Activated CD4-positive, alpha-beta T cell treated with anti-CD3 and anti-CD28 coated beads, Interleukin-2, amount 50 U/mL, for 1 hour (primary cell): ENCODE measurements at places on chromosomes 5 and 9.

- DNase-seq = no peak
Observed at GRCh38 chr9:5446451-5447236, 3.7 kb upstream of the CD274 start.

GRCh38 chr9:137296670-137297664 is 5.1 kb downstream of the NRARP start:
- DNase-seq = no peak

DNA sequence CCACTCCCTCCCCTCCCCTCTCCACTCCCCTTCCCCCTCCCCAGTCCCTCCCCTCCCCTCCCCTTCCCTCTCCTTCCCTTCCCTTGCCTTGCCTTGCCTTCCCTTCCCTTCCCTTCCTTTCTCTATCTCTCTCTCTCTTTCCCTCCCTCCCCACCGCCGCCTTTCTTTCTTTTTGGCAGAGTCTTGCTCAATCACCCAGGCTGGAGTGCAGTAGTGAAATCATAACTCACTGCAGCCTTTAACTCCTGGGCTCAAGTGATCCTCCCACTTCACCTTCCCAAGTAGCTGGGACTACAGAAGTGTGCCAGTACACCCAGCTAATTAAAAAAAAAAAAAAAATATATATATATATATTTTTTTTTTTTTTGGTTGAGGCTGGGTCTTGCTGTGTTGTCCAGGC is 45.5 kb downstream of the IL31RA start:
- no peak for DNase-seq

DNA sequence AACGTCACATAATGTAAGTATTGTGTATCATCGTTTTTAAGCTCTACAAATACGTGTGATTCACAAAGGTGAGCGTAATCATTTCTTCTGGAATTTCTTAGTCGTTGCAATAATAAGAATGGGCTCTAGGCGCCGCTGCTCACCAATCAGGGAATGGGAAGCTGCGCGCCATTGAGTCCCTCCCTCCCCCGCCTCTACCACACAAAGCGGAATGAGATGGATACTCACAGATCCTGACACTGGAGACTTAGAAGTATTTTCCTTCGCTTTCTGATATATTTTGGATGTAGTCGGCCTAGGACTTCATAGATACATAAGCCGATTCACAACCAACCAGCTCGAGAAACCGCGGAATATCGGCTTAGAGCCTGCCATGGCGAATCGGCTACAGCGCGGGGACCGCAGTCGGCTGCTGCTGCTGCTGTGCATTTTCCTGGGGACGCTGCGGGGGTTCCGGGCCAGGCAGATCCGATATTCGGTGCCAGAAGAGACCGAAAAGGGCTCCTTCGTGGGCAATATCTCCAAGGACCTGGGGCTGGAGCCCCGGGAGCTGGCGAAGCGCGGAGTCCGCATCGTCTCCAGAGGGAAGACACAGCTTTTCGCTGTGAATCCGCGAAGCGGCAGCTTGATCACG is at the start of gene PCDHGA11:
TSS of gene PCDHGA11 (plus strand) at position 197 of the 634 bp plus-strand sequence. CDS start at position 374, 177 bp downstream.
- peak; percentile 19 for DNase-seq

DNA sequence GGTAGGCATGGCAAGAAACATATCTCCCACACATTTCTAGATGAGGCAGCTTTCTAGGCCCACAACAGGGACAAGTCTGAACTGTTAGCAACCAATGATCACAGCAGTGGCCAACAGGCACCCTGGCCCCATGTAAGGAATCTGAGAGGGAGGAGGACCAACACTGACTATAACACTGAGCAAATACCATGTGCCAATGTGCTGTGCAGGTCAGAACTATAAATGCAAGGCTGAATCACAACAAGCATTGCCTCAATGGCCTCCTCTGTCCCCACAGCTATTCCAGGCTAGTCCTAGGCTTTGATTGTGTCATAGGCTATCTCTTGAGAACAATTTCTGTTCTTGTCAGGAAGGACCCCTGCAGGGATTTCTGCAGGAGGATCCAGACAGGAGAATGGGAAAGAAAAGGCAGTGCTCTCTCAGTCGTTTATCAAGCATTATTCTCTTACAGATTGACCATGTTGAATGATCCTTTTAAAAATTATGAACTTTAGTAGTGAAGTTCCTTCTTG is 221.2 kb downstream of the TLE1 start:
- DNase-seq = no peak

- no peak for DNase-seq
Observed at GRCh38 chr5:156479849-156480248, 152.9 kb downstream of the SGCD start.

DNA sequence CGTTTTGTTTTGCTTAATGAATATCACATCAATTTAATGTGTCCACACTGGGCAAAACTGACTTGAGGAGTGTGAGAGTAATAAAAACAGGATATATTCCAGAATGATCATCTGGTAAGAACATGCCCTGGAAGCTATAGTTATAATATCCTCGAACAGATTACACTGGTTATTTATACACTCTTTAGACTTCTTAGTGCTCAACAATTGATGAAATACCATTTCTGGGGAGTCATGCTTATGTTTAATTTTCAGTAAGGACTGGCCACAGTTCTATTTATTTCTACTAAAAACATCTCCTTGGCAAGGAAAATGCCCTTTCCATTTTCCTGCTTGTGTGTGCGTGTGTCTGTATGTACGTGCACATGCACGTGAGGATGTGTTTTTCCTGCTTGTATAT is 205.0 kb downstream of the TRIO start:
- no peak for DNase-seq

- DNase-seq = no peak
Observed at GRCh38 chr5:97550164-97550563, 367.1 kb upstream of the RIOK2 start.

- DNase-seq = no peak
Observed at GRCh38 chr9:12774861-12775678, at the start of gene LURAP1L. Gene LURAP1L (plus strand): TSS chr9:12775020. CDS start chr9:12775716, 696 bp downstream.

- DNase-seq = no peak
Observed at GRCh38 chr5:568061-568781, 43.9 kb upstream of the CEP72 start.

- no peak for DNase-seq
Observed at GRCh38 chr9:130140706-130141105, 31.5 kb upstream of the NCS1 start.

GRCh38 chr5:44538797-44539601 is 149.8 kb upstream of the FGF10 start:
- DNase-seq = no peak

DNA sequence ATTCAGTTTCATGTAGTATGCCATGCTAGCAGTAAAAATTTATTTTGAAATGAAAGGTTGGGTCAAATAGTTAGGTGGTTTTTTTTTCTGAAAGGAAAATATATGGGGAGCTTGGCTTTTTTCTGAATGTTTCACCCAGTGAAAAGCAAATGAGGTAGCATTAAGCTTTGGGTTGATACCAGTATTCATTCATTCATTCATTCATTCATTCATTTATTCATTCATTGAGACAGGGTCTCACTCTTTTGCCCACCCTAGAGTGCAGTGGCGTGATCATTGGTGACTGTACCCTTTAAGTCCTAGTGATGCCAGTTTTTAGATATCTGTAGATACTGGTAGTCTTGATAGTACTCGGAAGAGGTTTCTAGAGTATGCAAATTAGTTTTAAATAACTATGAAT is 42.4 kb upstream of the LRRC70 start:
- no peak for DNase-seq

DNA sequence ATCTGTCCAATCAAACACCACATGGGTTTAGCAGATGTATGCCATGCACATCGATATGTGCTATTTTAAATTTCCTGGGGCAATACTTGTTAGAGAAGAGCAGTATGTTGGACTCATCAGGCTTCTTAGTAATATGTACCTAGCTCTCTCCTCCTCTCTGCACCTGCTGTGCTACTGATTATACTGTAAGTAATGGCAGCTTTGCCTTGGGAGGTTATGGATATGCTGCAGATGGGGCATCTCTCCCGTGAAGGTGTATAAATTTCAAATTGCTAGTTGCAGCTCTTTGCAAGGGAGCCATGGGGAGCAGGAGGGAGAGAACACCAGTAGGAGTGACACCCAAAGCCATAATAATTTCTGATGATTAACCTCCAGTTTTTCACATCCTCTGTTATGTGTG is 101.5 kb downstream of the SPATA31D1 start:
- no peak for DNase-seq

- DNase-seq = no peak
Observed at GRCh38 chr9:108211411-108211955, 644.3 kb downstream of the ACTL7B start.

DNA sequence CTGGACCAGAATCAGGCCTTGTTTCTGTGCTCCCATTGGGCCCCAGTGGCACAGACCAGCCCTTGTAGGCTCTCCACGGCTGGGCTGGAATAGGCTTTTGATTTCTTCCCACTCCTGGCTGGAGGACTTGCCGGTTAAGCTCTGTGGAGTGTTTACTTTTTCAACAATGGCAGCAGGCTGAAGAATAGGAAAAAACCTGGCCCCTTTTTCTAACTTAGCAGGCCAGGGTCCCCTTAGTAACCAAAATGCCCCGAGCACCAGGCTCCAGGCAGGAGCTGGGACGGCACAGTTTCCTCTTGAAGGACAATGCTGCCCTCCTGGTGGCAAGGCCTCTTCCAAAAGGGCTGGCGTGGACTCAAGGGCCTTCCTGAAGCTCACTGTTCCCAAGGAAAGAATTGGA is 230.3 kb downstream of the CRB2 start:
- DNase-seq = no peak

DNA sequence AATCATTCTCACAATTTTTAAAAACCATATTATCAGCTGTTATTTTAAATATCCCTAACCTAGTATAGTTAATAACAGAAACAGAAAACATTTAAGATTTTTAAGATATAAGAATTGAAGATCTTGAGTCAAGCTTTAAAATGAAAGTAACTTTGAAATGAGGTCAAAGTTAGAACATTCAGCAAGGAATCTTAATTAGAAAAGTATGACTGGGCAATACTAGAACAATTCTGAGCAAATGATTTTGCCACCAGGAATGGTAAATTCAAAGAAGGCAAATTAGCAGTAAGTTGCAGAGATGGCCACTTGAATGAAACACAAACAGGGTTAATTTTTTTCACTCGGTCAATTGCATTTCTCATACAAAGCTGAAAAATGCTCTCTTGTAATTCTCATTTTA is 117.9 kb downstream of the NXNL2 start:
- no peak for DNase-seq

DNA sequence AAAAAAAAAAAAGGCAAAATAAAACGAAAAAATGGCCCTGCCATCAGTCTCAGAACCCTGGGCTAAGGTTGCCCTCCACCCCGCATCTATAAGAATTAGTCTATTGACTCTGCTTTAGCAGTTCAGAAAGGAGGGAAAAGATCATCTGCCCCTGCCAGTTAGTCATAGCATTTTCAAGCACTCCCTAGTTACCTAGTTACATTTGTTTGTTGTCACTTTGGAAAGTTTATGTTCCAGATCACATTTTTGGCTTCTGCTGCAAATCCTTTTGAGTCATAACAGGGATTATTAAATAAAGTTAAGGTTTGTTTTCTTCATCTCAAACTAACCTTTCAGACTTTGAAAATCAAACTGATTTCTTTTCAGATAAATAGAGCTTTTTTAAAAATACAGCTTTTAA is 52.1 kb downstream of the AQP7 start:
- DNase-seq = no peak

- no peak for DNase-seq
Observed at GRCh38 chr5:88254320-88254719, 14.3 kb downstream of the TMEM161B start.

GRCh38 chr5:44402084-44402483 is 12.9 kb upstream of the FGF10 start:
- DNase-seq = no peak

DNA sequence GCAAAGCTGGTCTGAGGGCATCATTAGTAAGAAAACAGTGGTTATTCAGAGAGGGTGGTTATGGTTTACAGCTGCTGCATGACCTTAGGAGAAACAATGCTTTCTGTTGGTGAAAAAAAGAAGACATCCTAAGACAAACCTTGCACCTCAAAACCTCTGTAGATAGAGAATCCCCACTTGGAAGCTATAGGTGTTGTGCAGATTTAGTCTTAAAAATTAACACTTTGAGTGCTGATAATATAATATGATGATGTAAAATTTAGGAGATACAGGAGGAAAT is 1.4 kb upstream of the PTTG1 start:
- no peak for DNase-seq

DNA sequence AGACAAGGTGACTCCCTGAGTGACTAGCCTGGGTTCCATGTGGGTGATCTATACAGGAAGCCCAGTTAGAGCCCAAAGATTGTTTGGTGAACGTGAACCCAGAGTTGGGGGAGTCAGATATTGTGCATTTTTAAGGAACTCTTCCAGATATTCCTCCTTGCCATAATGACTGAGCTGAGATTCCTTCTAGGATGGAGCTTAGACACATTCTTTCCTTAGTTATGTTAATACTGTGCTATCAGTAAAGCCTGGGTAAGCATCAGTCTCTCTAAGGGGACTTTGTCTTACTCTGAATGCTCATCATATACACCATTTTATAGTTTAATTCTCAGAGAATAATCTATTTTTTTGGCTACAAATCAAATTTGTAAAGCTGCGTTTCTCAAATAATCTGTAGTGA is 68.1 kb downstream of the FOXB2 start:
- DNase-seq = no peak

DNA sequence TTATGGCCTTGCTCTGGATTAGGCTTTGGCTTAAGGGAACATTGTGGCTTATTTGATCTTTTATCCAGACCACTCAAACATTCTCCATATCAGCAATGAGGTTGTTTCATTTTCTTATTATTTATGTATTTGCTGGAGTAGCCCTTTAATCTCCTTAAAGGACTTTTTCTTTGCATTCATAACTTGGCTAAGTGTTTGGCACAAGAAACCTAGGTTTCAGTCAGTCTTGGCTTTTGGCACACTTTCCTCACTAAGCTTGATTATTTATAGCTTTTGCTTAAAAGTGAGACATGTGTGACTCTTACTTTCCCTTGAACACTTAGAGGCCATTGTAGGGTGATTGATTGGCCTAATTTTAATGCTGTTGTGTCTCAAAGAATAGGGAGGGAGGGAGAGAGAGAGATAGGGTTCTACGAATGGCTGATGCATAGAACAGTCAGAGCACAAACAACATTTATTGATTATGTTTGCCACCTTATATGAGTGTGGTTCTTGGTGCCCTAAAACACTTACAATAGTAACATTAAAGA is 2265.3 kb upstream of the C9orf72 start:
- no peak for DNase-seq
